ENCODE measurements at places on chromosomes 16 and 17.

- DNase-seq = no peak
Measured at GRCh38 chr16:11234884-11235702, 20.9 kb downstream of the SOCS1 start.

GRCh38 chr17:80796430-80796861 is 195.2 kb upstream of the CHMP6 start:
- DNase-seq = no peak

- peak; percentile 61 for DNase-seq
Measured at GRCh38 chr16:24626256-24626655, 86.9 kb downstream of the RBBP6 start.

GRCh38 chr16:83967838-83968305 is at the start of gene NECAB2:
Gene NECAB2 (plus strand): TSS chr16:83968244. CDS start chr16:83968649, 405 bp downstream.
- DNase-seq = no peak

- DNase-seq = peak; percentile 64
Measured at GRCh38 chr17:82551779-82552457, 32.4 kb downstream of the FOXK2 start.

DNA sequence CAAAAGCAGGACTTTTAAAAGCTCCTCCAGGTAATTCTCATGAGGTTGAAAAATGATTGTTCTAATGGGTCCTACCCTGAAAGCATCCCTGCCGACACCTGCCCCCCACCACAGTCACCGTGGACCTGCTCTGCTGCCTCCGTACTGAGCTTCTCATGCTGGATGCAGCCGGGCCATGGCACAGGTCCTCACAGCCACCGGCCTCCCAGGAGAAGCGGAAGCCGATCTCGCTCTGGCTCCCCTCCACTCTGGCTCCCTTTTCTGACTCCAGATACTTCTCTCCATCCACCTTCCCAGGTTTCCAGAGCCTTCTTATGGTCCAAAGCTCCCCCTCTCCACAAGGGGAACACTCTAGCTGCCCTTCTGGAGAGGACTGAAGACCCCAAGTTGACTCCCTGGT is 10.2 kb downstream of the RPRML start:
- no peak for DNase-seq

DNA sequence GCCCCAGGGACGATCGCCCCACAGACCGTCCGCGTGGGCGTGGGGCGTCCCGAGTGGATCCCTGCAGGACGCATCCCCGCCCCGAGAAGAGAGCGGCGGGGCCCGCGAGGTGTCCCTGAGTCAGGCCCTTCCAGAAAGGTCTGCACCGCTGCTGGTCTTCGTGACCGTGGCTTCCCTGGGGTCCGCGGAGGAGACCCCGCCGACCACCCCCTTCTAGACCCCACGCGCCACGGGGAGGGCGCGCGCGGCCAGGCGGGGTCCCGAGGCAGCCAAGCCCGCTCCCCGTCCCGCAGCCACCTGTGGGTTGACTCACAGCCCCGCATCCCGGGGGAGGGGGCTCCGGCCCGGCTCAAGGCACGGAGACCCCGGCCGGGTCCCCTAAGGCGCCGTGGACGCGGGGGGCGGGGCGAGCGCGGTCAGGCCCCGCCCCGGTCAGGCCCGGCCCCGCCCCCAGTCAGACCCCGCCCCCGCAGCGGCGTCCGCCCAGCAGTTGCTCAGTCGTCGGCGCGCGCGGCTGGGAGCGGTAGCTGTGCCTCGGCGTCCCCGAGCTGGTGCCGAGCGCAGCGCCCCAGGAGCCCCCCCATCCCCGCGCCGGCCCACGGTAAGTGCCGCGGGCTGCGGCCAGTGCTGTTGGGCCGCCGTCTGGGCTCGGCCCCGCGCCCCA is at the start of gene BAIAP3:
BAIAP3 (plus strand) TSS at position 497 of the 664 bp plus-strand sequence. CDS start 4,905 bp downstream, outside the sequence.
- peak; percentile 24 for DNase-seq

DNA sequence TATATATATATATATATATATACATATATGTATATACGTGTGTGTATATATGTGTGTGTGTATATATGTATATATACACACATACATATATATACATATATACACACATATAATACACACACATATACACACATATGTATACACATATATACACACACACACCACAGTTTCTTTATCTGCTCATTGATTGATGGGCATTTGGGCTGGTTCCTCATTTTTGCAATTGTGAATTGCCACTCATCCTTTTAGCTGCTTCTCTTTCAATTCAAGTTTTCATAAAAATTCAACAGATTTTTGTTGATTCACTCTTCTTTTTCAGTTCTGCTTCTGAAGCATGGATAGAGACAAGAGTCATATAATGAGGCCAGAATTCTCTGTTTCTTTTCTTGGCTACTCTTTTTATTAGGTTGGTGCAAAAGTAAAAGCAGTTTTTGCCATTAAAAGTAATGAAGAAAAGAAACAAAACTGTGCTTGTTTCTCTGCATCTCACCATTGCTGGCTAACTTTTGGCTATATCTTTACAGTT is 44.5 kb downstream of the SLFN5 start:
- DNase-seq = no peak

GRCh38 chr16:1982013-1982433 is 754 bp upstream of the NOXO1 start:
- DNase-seq = no peak

DNA sequence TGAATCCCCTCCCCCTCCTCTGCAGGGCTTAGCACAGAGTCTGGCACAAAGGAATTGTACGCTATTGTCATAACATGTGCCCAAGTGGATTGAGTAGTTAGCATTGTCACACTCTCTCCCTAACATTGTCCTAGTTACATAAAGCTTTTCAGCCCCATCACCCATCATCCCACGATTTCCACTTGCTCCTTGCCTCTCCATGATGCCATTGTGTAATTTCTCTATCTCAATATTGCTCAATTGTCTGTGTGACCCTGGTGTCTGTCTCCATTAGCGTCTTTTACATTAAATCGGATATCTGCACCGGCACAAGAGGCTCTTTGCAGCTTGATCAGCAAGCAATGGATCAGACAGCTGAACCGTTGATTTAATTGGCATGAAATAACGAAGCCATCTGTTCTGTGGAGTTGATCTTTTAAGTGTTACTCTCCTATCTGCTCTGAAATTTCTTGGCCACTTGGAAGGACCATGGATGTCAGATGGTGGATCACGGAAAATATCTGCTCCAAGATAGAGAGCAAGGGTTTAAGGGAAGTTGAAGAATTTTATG is 77.0 kb upstream of the HS3ST4 start:
- DNase-seq = no peak

DNA sequence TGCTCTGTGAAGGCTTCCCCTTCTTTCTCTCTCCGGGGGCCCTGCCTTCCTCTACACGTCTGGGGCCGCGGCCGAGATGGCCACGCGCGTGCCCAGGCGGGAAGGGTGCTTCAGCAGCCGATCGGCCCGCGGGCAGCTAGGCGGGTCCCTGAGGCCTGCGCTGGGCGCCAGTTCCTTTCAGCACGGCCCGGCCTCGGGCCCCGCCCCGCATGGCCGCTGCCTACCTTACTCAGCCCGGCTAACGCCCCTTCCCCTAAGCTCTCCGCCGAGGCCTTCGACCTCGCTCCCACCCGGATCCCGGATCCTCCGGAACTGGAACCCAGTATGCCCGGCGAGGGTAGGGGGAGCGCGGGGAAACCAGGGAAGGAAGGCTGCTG is 335 bp downstream of the TMEM11 start:
- DNase-seq = no peak

DNA sequence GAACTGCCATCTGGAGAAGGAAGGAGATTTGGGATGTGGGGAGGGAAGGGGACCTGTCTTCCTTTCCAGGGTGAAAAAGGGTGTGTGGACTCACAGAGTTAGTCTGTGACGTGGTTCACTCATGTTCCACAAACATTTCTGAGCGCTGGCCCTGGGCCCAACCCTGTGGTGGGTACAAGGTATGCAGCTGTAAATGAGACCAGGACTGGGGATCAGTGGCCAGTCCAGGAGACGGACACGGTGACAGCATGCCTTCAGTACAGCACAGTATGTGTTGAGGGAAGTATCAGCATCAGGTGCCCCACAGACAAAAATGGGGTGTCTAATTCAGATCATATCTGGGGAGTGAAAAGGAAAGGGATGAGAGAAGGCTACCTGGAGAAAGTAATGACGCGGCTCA is 5.5 kb upstream of the EPX start:
- no peak for DNase-seq

Measured in fibroblast of skin of right biceps (primary cell).